ENCODE measurements at places on chromosomes 2 and 18. TPM values are rescaled to one million over a fixed set of nuclear protein-coding genes. Genes with fewer than 3 reads are reported as not detected.

Gene HAAO
- total RNA-seq, result 12.2 TPM

Gene PKDCC
- 53.1 TPM for total RNA-seq

Gene UGT1A8
- total RNA-seq, result not detected

Gene ATP6V1B1
- total RNA-seq, result 0.79 TPM

Gene ITGB6
- not detected for total RNA-seq

Gene ACOXL
- not detected for total RNA-seq

Gene DOK6
- total RNA-seq, result 9.0 TPM

Gene RIOK3
- 51.9 TPM for total RNA-seq

Gene GAL3ST2
- total RNA-seq, result 0.09 TPM

Gene AKAIN1
- not detected for total RNA-seq

Gene BMP10
- not detected for total RNA-seq

Gene GPR75
- 0.52 TPM for total RNA-seq

Gene ALPI
- not detected for total RNA-seq

Gene ESCO1
- 10.9 TPM for total RNA-seq

Gene CAPN14
- 0.16 TPM for total RNA-seq

Gene PTPRN
- 7.2 TPM for total RNA-seq

Gene TDRD15
- not detected for total RNA-seq

Measured in bronchial smooth muscle cell (primary cell).